Spinal cord (tissue), 10 donors: ENCODE measurements at places on chromosomes 3 and 15. TPM values are rescaled to one million over a fixed set of nuclear protein-coding genes. Genes with fewer than 3 reads are reported as not detected.

FEZF2 gene
- 0.27 TPM for polyA plus RNA-seq

SLC25A38 gene
- polyA plus RNA-seq, result 34.9 TPM

CACNA2D2 gene
- 59.2 TPM for polyA plus RNA-seq

TTC21A gene
- 23.9 TPM for polyA plus RNA-seq

PRSS50 gene
- polyA plus RNA-seq, result 0.33 TPM

MAP1A gene
- 189 TPM for polyA plus RNA-seq

MYO5C gene
- 4.2 TPM for polyA plus RNA-seq

MKRN2OS gene
- polyA plus RNA-seq, result 1.4 TPM

HSPBAP1 gene
- polyA plus RNA-seq, result 8.3 TPM

ACP3 gene
- polyA plus RNA-seq, result 0.50 TPM

CCR3 gene
- polyA plus RNA-seq, result not detected

KBTBD13 gene
- 0.08 TPM for polyA plus RNA-seq

DUOX1 gene
- 7.1 TPM for polyA plus RNA-seq

MLF1 gene
- 42.8 TPM for polyA plus RNA-seq

PRRT3 gene
- polyA plus RNA-seq, result 15.5 TPM

SI gene
- 0.05 TPM for polyA plus RNA-seq

COL6A5 gene
- 0.05 TPM for polyA plus RNA-seq

ISLR2 gene
- polyA plus RNA-seq, result 16.7 TPM

MYL3 gene
- polyA plus RNA-seq, result 2.5 TPM

SYNPR gene
- polyA plus RNA-seq, result 56.2 TPM

ROPN1 gene
- polyA plus RNA-seq, result 0.42 TPM
